Neural crest cell (in vitro differentiated cells): ENCODE measurements at places on chromosomes 11 and 22. TPM values are rescaled to one million over a fixed set of nuclear protein-coding genes. Genes with fewer than 3 reads are reported as not detected.
A peak's percentile ranks its signal among the peaks of the same experiment; 100 is the strongest.

DNA sequence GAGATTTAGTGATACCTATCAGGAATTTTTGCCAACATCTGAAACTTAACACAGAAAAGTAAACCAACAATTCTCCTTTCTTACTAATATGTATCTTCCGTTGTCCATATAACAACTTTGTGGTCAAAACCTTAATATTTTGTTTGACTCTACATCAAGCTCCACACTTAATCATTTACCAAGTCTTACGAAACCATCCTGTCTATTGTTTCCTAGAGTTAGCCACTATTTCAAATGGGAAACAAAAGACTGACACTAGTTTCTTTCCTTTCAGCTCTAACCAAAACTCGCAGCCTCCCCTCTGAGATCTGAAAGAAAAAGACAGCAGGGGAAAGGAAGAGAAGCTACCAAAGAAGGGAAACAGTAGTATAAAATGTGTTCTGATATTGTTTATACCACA is 26.5 kb upstream of the PRDM10 start:
- no peak for DNase-seq

- no peak for DNase-seq
Measured at GRCh38 chr22:28019360-28019759, 100.3 kb upstream of the PITPNB start.

- no peak for DNase-seq
Measured at GRCh38 chr11:94528551-94528950, 15.2 kb upstream of the FUT4 start.

GRCh38 chr22:41021613-41022454 is 70.6 kb upstream of the EP300 start:
- DNase-seq, result peak; percentile 59

Gene LYVE1
- 0.14 TPM in 1 of 2 replicates, not detected in the other for total RNA-seq

DNA sequence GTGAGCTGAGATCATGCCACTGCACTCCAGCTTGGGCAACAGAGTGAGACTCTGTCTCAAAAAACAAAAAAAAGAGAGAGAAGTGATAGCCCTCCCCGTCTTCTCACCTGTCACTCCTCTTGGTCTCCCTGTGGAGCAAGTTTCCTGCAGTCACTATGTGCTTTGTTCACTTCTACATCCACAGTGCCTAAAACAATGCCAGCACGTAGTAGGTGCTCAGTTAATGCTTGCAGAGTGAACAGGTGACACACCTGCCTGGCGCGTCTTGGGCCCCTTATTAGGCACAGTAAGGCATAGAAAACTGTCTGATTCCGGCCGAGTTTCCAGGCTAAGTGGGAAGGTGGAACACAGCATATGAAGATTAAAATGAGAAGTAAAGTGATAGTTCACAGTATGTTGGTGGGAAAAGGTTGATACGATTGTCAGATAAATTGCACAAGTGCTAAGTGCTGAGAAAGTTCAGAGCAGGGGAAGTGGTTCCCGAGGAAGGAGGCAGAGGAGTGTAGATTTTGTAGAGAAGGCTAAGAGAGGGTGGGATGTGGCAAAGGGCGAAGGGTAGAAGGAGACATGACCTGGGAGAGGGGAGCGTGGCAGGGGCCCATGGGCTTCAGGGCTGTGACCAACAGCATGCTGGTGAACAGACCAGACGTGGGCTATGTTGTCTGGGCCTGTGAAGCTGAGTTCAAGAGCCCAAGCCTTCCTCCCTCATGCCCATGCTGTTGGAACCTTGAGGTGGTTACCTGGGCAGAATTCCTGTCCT is 41.9 kb downstream of the BCR start:
- DNase-seq, result no peak

- DNase-seq, result no peak
Measured at GRCh38 chr11:75513250-75513649, 12.5 kb downstream of the GDPD5 start.

Gene GLYATL2
- 2.3 and 2.4 TPM in 2 replicates for total RNA-seq

DNA sequence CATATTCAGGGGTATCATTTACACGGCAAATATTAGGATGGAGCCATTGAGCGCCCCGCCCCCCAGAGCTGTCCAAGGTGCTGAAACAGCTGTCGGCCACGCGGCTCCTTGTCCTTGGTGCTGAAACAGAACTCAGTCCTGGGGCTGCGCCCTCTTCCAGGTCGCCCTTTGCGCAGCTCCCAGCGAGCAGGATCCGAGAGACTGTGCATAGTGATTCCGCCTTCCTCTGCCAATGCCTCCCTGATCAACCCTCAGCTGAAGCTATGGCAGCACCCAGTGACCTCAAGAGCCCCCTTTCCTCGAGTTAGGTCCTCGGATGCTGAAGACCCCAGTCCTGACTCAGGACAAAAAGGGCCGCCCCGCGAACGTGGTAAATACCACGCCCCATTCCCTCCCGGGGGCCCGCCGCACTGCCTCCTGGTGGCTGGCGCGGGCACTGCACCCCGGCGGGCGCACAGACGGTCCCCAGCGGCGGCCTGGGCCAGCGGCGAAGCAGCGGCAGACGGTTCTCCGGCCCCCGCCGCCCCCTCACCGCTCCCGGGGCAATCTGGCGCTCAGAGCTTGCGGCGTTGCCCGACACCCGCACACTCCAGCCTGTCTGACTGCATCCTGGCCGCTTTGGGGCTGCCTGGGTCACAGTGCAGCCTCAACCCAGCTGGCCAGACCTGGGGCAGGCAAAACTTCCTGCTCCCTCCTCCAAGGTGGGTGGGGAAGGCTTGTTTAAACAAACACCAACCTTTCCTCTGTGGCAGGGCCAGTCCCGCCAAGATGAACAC is 13.4 kb downstream of the SYT7 start:
- DNase-seq, result peak; percentile 94

- DNase-seq, result no peak
Measured at GRCh38 chr11:71542879-71543777, 5.1 kb upstream of the KRTAP5-9 start.

Gene SLC22A6
- total RNA-seq, result not detected in 2 replicates

Gene DLG2
- 2.1 and 3.6 TPM in 2 replicates for total RNA-seq

Gene PDE3B
- total RNA-seq, result 24.1 and 24.3 TPM in 2 replicates

Gene RFPL2
- 0.21 TPM in 1 of 2 replicates, not detected in the other for total RNA-seq

DNA sequence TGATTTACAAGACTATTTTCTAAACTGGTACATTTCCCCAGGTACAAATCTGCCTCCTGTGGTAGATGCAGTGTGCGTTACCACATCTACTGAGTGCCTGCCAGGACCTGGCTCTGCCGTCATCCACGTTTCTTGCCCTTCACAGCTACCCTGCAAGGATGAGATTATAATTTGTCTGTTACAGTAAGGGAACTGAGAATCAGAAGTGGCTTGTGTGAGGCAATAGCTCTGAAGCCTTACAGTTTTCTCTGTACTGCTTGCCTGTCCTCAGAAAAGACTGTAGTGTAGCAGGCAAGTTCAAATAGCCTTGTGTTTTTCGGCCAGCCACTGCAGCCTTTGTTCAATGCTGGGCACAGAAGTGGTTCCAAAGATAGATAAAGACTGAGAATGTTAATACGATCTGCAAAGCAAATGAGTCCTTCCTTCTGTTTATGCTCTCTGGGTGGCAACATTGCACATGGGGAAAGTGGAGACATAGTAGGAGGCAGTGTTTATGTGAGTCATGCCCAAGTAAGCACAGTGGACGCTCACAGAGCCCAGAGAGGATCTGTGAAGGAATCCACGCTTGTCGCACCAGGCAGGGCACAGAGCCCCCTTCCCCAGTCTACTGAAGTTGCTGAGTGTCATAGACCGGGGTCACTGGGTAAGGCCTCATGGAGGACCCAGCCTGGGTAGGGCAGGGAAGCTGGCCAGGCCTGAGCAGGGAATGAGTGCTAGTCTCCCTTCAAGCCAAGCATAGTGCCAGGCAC is 49.1 kb downstream of the MICAL2 start:
- no peak for DNase-seq

DNA sequence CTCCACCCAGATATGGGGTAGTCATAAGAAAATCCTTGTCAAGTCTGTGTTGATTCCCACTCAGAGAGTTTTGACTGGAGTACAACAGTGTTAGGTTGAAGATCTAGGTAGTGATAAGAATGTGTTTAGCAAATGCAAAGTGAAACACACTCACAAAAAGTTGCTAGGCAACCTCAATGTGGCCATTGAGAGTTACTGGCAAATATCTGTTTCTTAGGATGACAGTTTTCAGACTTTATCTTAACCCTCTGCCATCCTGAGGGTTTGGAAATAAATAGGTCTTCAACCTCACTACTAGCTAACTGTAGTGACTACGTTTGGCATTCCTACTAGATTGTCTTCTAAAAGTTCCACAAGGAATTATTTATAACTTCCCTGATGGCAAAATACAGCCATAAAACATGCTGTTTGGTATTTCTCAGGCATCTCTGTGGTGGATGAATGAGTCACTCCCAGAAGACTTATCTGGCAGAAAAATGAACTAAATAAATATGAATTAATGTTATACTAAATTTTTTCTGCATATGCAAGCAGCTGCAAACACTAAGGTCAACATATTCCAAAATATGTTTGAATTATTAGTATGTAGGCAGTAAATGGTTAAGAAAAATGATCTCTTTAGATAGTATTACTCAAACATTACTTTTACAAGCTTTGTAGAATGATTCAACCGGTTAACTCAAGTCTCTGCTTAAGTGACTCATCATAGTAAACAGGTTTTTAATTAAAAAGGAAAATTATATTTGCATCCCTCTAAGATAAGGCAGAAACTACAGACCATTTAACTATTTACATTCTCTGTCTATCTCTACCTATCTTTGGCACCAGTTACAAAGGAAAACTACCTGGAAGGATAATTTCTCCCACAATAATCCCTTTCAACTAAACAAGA is 17.1 kb upstream of the SYTL2 start:
- DNase-seq, result no peak

DNA sequence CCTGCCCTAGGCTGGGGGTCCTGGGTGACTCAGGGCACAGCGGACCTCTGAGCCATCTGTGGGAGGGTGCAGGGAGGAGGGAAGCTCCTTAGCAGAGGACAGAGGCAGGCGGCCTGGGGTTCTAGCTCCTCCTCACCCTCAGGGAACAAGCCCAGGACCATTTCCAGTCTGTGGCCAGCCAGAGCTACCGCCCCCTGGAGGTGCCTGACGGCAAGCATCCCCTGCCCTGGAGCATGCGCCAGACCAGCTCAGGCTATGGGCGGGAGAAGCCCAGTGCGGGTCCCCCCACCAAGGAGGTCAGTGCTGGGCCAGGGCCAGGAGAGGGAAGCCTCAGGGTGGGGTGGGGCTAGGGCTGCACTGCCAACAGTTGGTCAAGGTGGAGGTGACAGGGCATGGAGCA is 26.0 kb upstream of the LRRC10B start:
- DNase-seq, result peak; percentile 67

GRCh38 chr11:727859-728748 is 19.2 kb upstream of the TALDO1 start:
- DNase-seq, result peak; percentile 79

GRCh38 chr11:122758974-122759373 is 79.3 kb upstream of the CRTAM start:
- DNase-seq, result no peak

Gene SMC1B
- not detected in 2 replicates for total RNA-seq

GRCh38 chr22:41458161-41458728 is 10.2 kb downstream of the PHF5A start:
- DNase-seq, result no peak

DNA sequence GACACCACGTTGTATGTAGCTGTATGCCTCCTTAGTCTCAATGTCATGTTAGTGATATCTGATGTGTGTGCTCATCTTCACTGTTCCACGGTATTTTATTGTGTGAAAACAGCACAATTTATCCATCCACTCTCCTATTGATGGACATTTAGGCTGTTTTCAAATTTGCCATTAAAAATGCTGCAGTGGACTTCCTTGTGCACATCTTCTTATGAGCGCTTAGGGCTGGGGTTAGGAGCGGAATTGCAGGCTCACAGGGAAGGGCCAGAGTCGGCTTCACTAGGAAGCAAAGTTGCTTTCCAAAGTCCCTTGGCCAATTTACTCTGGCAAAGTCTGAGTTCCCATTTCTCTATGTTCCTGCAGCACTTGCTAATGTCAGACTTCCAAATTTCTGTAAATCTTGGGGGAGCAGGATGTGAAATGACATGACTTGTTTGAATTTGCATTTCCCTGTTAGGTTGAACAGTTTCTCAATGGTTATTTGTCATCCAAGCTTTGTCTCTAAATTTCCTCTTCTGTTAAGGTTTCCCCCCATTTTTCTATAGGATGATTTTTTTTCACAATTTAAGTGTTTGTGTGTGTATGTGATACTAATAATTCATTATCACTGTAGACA is 75.4 kb downstream of the MYEOV start:
- no peak for DNase-seq

- DNase-seq, result no peak
Measured at GRCh38 chr11:73388265-73389133, 12.3 kb downstream of the RELT start.

- DNase-seq, result no peak
Measured at GRCh38 chr11:58495906-58496305, 12.0 kb downstream of the OR5B21 start.

DNA sequence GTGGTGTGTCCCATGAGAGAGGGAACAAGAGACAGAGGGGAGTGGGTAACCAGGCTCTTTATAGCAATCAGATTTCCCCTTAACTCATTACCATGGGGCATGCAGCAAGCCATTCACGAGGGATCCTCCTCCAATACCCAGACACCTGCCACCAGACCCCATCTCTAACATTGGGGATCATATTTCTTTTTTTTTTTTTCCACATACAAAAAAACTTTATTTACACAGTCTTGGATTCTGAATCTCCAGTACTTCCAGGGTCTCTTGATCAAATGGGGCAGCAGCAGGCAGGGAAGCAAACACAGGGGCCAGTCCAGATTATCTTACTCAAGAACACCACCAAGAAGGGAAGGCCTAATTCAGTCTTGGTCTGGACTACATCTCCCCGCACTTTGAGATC is 4.3 kb downstream of the DLAT start:
- no peak for DNase-seq

GRCh38 chr11:64123679-64124078 is 42.2 kb downstream of the MACROD1 start:
- DNase-seq, result no peak

- no peak for DNase-seq
Measured at GRCh38 chr22:44133161-44133560, 47.6 kb upstream of the PARVG start.

GRCh38 chr11:130315354-130315970 is 745 bp upstream of the ZBTB44 start:
- no peak for DNase-seq

DNA sequence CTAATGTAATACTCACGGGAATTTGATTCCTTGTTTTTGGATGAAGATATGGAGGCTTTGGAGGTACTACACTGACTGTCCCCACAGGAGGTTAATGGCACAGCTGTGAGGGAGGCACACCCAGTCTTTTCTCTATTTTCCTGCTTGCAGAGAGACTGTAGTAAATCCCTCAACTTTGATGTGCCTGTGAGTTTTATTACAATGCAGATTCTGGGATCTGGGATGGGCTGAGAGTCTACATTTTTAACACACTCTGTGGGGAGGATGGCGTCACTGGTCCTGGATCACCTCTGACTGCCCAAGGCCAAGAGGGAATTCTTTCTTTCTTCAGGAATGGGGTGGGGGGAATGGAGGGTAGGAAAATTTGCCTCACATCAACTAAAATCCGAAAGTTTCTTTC is 80.2 kb upstream of the NTM start:
- no peak for DNase-seq

DNA sequence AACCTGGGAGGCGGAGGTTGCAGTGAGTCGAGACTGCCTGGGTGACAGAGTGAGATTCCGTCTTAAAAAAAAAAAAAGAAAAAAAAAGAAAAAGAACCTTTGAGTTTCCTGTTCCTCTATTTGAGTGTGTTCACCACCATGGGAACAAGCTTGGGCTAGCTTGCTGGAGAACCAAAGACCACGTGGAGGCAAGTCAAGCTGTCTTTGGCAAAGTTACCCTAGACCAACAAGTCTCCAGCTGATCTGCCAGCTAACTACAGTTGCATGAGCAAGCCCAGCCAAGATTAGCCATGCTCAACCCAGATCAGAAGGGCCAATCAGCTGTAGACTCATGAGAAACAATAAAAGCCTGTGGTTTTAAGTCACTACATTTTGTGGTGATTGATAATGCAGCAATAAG is 29.7 kb downstream of the SLN start:
- no peak for DNase-seq

Gene CEND1
- 1.0 and 1.2 TPM in 2 replicates for total RNA-seq
